ENCODE measurements at places on chromosomes 5 and 9.
A peak's percentile ranks its signal among the peaks of the same experiment; 100 is the strongest.

GRCh38 chr9:14315875-14316601 is 2.1 kb upstream of the NFIB start:
- no peak for DNase-seq

DNA sequence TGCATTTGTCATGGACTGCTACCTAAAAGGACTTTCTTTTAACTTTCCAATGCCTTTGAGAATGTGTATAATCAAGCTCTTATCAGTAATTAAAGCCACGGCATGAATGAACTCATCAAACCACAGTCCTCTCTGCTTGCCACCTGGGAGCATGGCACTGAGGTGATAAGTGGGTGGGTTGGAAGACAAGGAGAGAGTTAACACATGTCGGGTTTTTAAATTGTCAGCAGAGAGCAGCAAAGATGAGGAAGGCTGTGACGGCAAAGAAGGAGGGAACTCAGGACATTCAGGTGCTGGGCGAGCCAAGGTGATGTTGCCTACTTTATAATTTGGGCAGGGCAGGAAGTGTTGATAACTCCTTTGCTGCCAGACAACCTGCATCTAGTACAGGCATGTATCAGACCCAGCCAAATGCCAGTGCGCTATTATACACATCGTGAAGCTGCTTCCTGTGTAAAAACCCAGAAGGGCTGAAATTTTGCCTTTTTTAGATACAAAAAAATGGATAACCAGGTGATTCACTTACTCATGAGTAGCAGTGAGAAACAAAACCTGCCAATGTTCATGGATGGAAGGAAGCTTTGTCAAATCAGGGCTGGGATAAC is 269.1 kb downstream of the KIF4B start:
- no peak for DNase-seq

GRCh38 chr5:41065691-41066335 is 5.3 kb downstream of the MROH2B start:
- no peak for DNase-seq

GRCh38 chr5:157198277-157198986 is 17.8 kb downstream of the ITK start:
- peak; percentile 50 for DNase-seq

DNA sequence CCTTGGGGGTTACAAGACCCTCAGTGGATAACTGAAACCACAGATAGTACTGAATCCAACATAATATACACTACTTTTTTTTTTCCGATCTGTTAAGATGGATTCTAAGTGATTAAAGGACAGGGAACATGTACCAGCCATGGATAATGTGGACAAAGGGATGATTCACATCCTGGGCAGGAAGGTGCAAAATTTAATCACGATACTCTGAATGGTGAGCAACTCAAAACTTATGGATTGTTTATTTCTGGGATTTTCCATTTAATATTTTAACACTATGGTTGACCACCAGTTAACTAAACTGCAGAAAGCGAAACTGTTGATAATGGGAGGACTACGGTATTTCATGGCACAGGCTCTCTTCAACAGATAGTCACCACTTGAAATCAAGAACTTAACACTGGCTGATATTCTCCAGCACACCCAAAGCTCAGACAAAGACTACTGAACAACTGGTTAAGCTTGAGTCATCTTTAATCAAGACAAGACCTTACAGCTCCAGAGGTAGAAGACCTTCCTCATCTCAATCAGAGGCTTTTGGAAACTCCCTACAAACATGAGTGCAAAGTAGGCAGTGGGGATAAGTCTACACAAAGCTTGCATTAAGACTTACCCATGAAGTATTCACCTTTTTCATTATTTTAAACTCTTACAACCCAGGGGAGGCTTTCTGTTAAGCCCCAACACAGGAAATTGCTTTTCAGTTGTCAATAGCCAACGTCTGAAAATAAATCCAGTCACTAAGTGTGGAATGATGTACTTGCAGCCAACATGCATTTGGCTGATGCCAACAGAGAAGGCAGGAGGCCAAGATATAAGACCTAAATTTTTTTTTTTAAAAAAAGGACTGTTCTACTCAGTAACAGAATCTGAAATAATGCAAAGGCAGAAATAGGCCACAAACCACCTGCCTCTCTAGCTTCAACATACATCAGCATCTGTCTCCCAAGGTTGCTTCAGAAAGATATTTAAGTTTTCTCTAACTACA is 78.7 kb downstream of the ELAVL2 start:
- DNase-seq: no peak

GRCh38 chr5:24232041-24232440 is 412.7 kb downstream of the CDH10 start:
- DNase-seq: no peak

GRCh38 chr5:1190278-1190677 is 11.1 kb upstream of the SLC6A19 start:
- DNase-seq: no peak

GRCh38 chr5:13976867-13977830 is 32.7 kb upstream of the DNAH5 start:
- DNase-seq: no peak

DNA sequence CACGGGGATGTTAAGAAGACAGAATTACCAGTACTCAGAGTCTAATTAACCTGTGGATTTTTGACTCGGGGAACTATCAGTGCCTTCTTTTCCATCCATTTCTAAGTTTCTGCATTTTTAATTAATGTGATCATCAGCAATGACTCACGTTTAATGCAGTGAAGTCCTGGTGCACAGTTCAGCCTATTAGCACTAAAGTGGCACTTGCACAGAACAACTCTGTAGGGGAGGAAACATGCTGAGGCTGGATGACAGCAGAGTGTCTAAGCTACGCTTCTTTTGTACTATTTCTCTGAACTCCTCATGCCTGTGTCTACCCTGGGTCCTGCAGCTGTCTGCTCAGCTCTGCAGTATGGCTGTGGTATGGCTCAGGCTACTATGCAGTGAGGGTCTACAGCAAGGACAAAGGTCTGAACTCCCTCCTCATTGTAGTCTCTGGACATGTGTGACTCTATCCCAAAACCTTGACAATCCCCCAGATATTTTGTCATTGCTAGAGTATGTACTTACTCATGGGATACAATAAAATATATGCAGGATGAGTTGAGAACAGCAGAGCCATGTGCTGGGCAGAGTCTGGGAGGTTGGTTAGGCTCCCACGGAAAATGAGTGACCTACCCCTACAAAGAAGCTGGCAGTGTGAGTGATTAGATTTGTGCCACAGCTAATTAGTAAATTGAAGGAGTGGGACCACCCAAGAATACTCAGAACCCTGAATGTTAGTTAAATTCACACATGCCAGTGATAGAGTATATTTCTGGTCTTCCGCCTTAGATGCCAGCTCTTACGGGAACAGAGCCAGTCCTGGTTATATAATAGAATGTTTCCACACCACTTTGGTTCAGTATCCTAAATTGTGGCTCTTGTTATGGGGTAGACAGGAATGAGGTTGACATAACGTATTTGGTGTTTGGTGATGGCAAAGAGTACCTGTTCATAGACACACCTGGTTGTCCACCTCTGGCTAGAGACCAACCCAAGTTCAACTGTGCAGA is 148.0 kb downstream of the GHR start:
- DNase-seq: no peak

DNA sequence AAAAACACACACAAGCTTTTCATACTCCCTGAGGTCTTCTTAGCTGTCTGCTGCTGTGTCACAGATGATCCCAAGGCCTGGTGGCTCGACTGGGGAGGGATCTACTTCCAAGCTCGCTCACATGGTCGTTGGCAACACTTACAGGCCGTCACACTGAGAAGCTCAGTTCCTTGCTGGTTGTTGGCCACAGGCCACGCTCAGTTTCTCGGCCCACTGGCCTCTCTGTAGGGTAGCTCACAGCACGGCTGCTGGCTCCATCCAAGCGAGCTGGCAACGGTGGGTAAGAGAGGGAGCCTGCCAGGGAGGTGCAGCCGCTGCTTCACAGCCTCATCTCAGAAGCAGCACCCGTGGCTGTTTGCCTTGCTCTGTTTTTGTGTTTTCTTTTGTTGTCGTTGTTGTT is 43.8 kb upstream of the GFPT2 start:
- DNase-seq: no peak

DNA sequence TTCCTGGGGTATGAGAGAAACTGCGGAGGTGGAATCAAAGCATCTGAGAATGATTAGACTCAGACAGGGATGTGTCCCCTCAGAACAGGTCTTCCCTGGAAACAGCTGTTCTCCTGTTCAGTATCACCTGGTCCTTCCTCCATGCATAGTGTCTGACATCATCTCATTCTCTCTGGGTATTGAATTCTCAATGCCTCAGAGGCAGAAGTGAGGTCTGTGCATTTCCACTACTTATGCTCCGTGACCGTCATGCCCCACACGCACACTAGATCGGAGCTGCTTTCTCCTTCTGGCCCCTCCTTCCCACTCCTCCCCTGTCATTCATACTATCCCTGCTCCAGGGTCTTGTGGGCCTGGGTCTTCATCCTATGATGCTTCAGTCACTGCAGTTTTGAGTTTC is 61.4 kb upstream of the DAB2IP start:
- no peak for DNase-seq

DNA sequence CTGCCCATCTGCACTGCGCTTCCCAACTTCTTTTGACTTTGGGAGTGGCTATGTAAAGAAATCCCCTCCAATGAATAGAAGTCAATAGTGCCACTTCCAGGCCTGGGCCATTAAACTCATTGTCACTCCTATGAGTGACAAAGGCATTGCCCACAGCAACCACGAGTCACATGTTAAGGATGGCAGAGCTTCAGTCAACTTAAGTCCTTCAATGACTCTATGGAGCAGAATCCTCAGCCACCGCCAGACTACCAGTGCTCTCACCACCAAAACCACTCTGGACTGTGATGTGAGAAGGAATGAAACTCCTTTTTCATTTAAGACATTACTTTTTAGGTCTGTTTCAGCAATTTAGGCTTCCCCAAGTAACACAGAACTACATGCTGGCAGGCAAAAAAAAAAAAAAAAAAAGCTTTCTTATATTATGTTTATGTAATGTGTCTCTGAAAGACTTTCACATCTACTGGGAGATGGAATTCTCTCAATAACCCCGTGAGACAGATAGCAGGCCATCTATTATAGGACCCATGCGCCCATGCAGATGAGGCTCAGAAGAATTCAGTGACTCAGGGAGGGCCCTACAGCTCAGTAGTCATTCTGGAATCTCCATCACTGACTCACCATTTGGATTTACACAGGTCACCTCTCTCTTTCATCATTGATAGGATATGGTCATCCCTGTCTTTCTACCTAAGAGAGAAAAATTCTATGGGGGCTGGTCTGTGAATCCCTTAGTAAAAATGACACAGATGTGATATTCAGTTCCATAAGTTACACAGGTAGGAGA is 180.5 kb downstream of the CEMIP2 start:
- no peak for DNase-seq

DNA sequence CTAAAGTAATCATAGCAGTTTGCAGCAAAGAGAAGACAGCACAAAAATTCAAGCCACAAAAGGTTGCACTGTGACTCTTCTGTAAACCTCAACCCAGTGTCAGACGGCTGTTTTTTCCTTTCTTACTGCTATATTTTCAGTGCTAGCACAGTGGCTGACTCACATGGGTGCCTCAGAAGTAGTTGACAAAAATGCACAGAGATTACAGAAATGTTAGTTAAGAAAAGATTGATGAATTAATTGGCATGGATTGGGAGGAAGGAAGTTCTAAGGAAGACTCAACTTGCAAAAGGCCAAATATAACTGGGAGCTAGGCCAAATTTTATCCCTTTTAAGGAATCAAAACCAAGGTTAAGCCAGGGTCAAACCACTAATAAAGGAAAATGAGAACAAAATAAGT is 43.7 kb upstream of the ITGA1 start:
- peak; percentile 8 for DNase-seq

- no peak for DNase-seq
These were observed 39.7 kb downstream of the RAPGEF6 start for GRCh38 chr5:131595088-131596033.

DNA sequence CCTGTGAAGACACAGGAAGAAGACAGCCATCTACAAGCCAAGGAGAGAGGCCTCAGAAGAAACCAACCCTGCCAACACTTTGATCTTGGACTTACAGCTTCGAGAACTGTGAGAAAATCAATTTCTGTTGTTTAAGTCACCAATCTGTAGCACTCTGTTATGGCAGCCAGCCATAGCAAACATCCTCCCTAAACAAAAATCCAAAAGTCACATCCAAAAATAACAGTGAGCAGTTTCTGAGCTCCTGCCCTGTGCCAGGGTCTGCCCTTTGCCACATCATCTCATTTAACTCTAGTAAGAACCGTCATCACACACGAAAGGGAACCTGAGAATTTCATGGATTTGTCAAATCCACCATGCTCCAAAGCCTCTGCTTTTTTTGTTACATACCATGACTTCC is 118.8 kb downstream of the TRIM36 start:
- no peak for DNase-seq

- DNase-seq: peak; percentile 28
These were observed at the start of gene SH3PXD2B for GRCh38 chr5:172454358-172455086. SH3PXD2B (minus strand) TSS chr5:172454525; CDS start chr5:172454352, 173 bp downstream.

DNA sequence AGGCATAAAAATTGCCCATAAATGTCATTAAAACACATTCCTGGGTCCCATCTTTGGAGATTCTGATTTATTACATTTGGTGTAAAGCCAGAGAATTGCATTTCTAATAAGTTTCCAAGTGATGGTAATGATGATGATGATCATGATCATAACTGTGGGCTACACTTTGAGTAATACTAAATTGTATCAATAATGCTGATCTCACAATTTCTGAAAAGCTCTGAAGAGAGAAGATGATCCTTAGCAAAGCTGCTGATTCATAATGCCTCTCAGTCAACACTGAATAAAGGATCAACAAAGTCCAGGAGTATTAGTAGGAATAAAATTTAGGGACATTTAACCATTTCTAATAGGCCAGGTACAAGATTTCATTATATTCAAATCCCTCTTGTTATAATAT is 434.5 kb downstream of the CAAP1 start:
- DNase-seq: no peak

- DNase-seq: no peak
These were observed 6.7 kb upstream of the SPATA31E1 start for GRCh38 chr9:87875831-87876545.
